ENCODE measurements at places on chromosomes 2 and 18.
A peak's percentile ranks its signal among the peaks of the same experiment; 100 is the strongest.

- no peak for DNase-seq
These were observed 70.6 kb upstream of the GLS start for GRCh38 chr2:190809876-190810525.

GRCh38 chr2:95001051-95001562 lies 24.4 kb upstream of the MAL start:
- no peak for DNase-seq

GRCh38 chr18:68456985-68457384 lies 257.9 kb downstream of the TMX3 start:
- DNase-seq, result no peak

DNA sequence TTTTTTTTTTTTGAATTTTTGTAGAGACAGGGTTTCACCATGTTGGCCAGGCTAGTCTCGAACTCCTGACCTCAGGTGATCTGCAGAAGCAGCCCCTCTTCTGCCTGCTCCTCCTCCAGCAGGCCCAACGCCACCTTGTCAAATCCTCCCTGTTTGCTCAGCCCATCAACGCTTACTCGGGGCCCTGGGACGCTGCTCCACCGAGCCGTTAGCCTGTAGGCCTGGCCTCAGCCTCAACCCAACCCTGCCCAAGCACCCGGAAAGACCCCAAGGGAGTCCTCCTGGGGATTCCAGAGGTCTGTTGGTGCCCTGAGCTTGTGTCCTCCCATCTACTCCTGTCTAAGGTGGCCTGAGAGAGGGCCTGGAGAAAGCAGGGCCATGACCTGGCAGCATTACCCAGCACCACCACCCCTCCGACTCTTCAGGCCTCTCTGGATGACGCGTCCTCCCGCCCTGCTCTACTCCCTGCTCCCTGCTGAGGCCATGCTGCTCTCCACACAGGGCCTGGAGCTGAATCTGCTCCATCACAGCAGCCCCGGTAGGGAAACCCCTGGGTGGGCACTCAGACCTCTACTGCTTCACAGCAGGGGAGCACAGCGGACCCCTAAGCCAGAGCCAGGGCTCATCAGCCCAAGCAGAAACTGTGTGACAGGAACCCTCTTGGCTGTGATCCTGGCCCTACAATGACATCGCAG lies 3.2 kb downstream of the STK25 start:
- no peak for DNase-seq

DNA sequence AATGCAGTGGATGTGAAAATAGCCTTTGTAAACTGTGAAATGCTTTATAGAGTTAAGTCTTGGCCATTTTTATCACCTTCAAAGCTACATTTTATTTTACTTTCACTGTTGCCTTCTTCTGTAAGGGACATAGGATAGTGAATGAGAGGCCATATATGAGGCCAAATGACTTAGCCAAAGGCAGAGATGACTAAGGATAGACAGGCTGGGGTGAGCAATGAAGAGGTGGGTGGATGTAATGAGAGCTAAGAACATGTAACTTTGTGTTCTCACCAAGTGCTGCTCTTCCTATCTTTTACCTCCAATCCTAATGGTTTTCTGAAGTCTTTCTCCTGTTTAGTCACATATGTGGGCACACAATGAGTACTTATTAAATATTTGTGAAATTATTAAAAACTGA lies 101.9 kb downstream of the MBD5 start:
- no peak for DNase-seq

- DNase-seq, result no peak
These were observed 121.6 kb upstream of the MSH6 start for GRCh38 chr2:47661310-47661709.

DNA sequence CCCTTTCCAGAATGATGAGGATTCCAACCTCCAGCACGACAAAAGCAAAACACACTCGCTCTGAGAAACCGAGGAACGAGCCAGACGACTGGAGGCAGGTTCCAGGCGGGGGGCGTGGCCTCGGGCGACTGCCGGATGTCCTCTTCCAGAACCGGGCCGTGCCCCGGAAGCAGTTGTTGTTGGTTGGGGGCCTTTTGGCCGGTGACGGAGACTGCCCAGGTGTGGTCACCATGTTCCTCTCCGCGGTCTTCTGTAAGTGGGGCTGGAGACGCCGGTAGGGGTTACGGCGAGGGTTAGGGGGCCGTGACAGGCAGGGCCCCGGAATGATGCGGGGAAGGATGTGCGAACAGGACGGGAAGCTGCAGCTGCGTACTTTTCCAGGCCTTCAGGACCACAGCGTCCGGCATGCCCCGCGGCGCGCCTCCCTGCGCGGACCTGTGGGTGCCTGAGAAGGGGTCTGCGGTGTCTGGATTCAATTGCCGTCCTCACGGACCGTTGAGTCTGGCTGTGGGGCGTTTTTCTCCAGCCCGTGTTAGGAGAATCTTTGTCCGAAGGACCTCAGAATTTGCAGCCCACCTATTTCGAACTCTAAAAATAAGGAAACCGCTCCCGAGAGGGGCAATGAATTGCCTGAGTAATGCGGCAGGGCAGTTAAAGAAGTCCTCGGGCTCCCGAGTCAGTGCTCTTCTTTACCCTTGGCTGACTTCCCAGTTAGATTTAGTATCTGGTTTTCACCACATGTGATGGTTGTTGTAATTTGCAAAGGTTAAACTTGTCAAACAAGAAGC lies at the start of gene MRPL33:
TSS of gene MRPL33 (plus strand) at position 172 of the 788 bp plus-strand sequence. CDS start at position 231, 59 bp downstream.
- peak; percentile 88 for DNase-seq

DNA sequence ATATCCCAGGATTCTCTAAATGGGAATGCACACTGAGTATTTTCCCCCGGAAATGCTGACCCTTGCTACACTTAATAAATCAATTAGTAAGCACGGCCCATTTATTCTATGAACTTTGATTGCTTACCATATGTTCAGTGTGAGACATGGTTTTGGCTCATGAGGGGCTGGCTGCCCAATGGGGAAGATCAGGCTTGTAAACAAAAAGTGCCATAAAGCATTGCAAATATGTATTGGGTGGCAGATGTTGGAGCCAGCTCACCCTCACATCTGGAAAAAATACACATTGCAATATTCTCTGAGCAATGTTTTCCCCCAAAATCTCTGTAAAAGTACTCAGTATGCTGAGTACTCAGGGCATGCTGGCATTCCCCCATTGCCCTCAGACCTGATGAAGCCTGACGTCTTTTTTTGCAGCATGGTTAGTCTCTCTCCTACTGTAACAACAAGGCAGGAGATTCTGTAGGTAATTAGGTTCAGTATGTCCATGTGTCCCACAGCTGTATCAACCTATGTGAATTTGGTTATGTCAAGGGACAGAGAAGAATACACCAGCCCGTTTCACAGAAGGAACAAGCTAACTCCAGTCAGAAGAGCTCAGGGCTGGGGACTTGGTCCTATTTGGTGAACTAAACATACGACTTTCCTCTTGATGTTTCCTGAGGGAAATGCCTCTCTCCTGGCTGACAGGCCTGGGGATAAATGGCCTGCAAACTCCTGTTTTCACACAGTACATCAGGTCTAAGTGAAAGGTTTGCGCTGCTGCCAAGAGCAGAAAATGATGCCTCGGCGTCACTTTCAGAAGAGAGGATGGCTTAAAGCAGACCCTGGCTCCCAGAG lies 202.4 kb downstream of the INSIG2 start:
- no peak for DNase-seq

GRCh38 chr2:227436436-227437174 lies 35.4 kb upstream of the AGFG1 start:
- DNase-seq, result no peak

DNA sequence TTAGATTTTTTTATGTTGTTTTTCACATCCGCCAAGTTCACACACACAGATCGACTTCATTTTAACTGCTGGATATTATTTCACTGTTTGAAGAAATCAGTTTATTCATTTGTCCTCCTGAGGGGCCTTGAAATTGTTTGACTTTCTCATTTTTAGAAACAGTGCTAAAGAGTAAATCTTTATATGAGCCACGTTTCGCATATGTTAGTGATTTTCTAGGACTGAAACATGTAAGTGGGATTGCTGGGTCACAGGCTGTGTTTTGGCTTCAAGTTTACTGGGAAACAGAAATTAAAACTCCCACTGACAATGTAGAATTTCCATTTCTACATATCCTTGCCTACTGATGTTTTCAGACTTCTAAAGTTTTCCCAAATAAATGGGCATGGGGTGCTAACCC lies 363.8 kb downstream of the NCKAP5 start:
- no peak for DNase-seq

- DNase-seq, result no peak
These were observed 495.2 kb upstream of the MEIS1 start for GRCh38 chr2:65939687-65940086.

- no peak for DNase-seq
These were observed 68.9 kb downstream of the DCC start for GRCh38 chr18:52408800-52409302.

GRCh38 chr2:135663148-135663700 lies 78.4 kb upstream of the UBXN4 start:
- no peak for DNase-seq

DNA sequence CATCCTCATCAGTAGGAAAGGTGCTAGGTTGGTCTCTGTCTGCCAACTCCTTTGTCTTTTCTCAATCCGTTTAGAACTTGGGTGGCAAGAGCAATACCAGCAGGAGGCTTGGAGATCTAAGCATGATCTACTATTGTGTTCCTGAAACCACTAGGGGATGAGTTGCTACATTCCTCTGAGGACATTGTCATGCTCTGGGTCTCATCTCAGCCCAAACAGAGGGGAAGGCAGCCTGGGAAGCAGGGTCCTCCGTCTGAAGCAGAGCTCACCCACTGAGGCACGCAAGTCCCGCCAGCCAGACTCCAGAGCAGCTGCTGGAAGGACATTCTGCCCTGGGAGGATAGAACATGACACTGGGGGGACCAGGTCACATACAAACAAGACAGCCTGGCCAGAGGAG lies 162.9 kb downstream of the MTCL1 start:
- DNase-seq, result no peak

- DNase-seq, result no peak
These were observed 405.9 kb upstream of the ACVR2A start for GRCh38 chr2:147438882-147439281.

- no peak for DNase-seq
These were observed 52.8 kb upstream of the PMAIP1 start for GRCh38 chr18:59846814-59847490.

GRCh38 chr2:233072838-233073237 lies 12.7 kb downstream of the INPP5D start:
- DNase-seq, result no peak

- no peak for DNase-seq
These were observed 126.1 kb downstream of the SRBD1 start for GRCh38 chr2:45484965-45485364.

GRCh38 chr2:42456126-42456839 lies 37.5 kb downstream of the KCNG3 start:
- no peak for DNase-seq

- no peak for DNase-seq
These were observed 432.1 kb downstream of the LPIN1 start for GRCh38 chr2:12178289-12179080.

GRCh38 chr2:38533180-38533579 lies 69.5 kb downstream of the HNRNPLL start:
- no peak for DNase-seq

GRCh38 chr18:76390452-76391035 lies 104.5 kb downstream of the ZNF516 start:
- no peak for DNase-seq

- DNase-seq, result no peak
These were observed 17.2 kb upstream of the KLHL29 start for GRCh38 chr2:23367760-23368159.

GRCh38 chr2:40435426-40436092 lies 16.3 kb downstream of the SLC8A1 start:
- no peak for DNase-seq

GRCh38 chr18:48292229-48292628 lies 117.0 kb downstream of the ZBTB7C start:
- DNase-seq, result no peak

DNA sequence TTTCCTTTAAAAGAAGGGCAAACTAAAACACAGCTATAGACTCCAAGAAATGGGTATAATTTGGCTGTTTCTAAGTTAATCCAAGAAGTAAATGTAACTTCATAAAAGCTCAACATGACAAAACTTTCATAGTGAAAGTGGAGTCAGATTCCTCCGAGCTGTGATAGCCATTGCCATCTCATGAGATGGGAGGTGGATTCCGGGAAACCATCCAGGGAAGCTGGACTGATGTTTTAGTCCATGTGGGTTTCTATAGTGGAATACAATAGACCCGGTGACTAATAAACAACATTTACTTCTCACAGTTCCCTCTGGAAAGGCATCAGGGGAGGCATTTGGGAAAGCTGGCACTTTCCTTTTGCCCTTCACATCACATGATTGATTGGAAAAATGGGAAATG lies 10.0 kb upstream of the LAPTM4A start:
- no peak for DNase-seq

GRCh38 chr2:239106314-239106908 lies 258.5 kb downstream of the TWIST2 start:
- DNase-seq, result no peak

- DNase-seq, result no peak
These were observed 570.9 kb downstream of the CMPK2 start for GRCh38 chr2:6294791-6295190.

DNA sequence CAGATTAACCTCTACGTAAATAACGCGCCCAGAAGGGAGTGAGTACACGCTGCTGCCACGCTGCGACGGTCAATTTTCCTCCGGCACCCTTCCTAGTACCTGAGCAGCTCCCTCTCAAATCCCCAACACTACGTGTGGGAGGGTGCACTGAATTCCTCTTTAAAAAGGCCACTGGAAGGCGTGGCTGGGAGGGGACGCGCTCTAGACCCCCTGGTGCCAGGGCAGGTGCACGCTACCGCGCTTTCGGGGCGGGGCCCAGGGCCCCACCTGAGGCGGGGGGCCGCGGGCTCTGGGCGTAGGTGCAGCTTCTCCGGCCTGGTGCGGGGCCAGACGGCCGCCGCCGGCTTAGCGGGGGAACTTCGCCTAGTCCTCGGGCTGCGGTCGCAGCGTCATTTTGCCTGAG lies 668 bp upstream of the ANKRD12 start:
- DNase-seq, result no peak

DNA sequence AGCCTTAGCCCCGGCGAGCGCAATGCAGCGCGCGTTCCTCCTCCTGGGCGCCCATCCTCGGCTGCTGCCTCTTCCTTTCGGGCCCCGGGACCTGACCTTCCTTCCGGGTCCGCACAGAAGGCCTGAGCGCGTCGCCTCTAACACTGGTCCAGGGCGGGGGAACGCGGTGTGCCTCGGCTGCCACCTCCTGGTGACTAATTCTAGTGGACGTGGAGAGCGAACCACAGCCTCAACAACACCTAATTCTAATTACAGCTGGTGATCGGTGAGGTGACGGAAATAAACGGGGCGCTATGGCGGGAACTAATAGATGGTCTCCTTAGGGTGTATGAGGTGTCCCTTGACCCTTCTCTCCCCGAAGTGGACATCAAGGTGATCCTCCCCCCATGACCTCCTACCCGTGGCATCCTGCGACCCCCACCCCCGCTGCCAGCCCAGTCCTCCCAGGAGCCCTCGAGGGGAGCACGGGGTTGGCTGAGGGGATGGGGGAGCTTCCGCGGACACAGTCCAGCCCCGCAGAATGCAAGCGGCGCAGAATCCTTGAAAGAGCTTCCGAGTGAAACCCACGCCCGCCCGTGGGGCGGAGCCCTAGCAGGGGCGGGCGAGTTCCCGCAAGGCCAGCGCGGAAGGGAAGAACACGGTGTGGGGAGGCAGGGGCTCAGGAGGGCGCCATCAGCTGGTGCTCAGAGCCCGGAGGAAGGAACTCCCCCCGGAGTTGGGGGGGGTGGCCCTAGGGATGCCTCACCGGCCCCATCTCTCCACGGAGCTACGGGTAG lies 12.8 kb upstream of the HMSD start:
- DNase-seq, result no peak

GRCh38 chr2:108852375-108852774 lies 65.8 kb downstream of the CCDC138 start:
- DNase-seq, result no peak

Data from activated gamma-delta T cell treated with anti-CD3 and anti-CD28 coated beads, Interleukin-2, amount 50 U/mL, for 16 hours (primary cell).